ENCODE measurements at places on chromosomes 4 and X.

DNA sequence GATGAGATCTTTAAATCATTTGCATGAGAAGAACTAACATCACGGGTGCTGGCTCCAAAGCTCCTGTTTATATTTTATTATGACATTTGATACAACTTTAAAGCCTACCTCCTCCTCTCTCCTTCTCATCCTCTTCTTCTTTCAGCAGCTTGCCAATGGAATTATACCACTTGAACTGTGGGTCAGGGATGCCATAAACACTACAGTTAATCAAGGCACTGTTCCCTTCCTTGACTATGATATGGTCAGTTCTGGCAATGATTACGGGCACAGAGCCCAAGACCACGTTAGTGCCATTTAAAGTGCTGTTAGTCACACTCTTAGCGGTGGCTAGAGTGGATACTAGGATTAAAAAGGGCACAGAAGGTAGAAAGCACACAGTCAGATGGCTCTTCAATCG lies 20.7 kb downstream of the MFAP3L start:
- no peak for DNase-seq

DNA sequence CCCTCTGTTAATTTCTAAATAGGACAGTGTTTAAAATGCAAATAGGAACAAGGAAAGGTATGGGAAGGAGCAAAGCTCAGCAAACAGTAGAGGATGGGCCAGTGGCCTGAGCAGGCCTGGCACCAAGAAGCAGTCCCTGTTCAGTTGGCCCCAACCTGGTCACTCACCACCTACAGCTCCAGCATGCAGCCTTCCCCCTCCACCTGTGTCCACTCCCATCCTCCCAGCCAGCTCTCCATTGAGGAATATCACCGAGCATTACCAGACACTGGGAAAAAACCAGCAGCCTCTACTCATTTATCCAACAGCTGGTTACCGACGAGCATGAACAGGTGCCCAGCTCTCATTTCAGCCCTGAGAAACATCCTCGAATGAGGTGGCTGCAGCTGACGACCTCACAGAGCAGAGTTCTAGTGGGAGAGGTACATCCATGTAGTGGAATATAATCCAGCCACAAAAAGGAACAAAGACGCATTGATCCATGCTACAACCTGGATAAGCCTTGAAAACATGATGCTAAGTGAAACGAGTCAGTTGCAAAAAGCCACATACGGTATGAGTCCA lies 25.6 kb downstream of the CD99L2 start:
- DNase-seq = no peak

- DNase-seq = peak; percentile 45
These were observed 725 bp downstream of the FAM120C start for GRCh38 chrX:54182194-54182863.

DNA sequence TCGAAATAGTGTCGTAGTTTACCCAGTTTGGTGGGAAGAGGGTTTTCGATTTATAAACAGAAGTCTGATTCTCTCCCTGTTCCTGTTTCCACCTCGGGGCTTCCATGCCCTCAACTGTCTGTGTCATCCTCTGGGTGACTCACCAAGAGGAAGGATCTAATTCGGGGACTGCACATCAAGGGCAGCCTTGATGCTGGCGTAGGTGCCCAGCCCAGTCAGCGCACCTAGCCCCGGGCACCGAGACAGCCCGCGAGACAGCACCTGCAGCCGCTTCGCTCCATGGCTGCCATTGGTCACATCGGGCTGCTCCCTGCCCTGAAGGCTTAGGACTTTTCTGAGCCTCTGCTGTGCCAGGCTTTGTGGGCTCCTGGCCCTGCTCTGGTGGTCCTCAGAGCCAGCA lies 7.7 kb downstream of the ABCD1 start:
- no peak for DNase-seq

GRCh38 chrX:40120838-40121580 lies 23.3 kb upstream of the BCOR start:
- DNase-seq = no peak

- DNase-seq = no peak
These were observed 49.5 kb downstream of the STX18 start for GRCh38 chr4:4492161-4492847.

DNA sequence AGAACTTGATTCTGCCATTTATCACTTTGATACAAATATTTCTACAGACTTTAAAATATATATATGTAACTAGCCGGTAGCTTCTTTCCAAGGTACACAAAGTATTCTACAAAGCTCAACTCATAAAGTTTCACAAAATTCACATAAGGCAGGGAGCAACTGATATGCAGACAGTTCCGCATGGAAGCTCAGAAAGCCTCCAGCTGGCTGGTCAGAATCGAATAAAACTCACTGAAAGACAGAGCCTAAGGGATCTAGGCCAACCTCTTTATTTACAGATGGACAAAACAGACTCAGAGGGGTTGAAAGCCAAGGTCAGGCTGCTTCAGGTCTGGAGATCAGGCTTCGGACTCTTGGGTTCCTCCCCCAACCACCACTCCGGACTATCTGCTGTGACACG lies 130.2 kb downstream of the DCTD start:
- no peak for DNase-seq

GRCh38 chrX:112735147-112735546 lies 55.4 kb upstream of the LHFPL1 start:
- DNase-seq = no peak

- no peak for DNase-seq
These were observed 14.7 kb downstream of the CNOT6L start for GRCh38 chr4:77804471-77804870.

DNA sequence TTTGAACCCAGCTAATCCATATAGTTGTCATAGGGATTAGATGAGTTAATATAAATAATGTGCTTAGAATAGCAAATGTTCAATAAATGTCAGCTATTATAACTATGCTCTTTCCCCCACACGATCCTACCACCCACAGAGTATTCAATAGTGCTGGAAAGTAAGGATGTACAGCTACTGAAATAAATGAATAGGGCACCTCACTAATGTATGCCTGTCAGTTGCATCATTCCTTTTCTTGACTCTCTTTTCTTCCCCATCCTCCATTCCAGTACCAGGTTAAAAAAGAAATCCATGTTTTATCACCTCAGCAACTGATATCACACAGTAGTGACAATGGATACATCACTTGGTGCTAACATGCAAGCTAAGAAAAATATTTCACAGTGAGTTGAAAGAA lies 42.8 kb upstream of the GPM6B start:
- no peak for DNase-seq

DNA sequence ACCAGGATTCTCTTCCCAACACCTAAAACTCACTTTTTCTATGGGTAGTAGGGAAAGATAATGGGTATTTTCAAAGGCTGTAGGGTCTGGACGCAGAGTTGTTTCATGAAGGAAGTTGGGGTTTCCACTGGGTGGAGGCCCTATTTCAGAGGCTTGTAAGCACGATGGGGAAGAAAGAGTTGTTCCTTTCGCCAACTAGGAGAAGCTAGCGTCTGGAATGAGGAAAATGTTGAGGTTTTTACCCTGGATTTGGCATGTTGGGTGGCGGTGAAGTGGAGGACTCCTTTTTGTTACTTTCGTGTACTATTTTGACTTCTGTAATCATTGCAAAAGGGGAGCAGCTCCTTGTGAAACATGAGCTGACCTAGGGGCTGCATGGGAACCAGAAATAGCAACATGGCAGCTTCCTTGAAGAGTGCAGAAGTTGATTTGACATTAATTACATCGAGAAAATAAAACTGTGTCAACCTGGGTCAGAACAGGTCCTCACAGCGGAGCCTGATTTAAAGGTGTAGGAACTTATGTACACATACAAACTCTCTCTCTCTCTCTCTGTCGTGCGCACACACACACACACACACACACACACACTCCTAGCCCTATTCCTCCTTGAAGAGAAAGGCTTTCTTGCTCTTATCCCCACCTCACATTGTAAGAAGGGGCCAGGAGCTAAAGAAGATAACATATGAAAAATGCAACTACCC lies 19.1 kb downstream of the VSIG4 start:
- no peak for DNase-seq

DNA sequence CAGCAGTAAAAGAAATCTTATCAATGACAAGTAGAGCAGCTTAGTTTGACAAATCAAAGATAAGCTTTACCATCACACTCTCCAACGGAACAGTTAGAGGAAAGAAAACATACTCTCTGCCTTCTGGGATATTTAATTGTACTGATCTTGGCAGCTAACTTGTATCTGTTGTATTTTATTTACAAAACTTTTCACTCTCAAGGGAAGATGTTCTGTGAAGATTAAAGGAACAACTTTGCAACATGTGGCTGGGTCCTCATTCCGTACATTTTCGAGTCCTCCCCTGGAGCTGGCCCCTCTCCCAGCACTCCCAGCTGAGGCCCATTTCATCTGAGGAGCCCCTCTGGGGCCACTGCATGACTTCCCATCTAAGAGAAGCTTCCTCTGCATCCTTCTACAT lies 74.4 kb downstream of the RPS3A start:
- DNase-seq = no peak

- no peak for DNase-seq
These were observed at the start of gene TASL for GRCh38 chrX:30577362-30577991. TASL (minus strand) TSS chrX:30577766; CDS start chrX:30560355, 17,411 bp downstream.

DNA sequence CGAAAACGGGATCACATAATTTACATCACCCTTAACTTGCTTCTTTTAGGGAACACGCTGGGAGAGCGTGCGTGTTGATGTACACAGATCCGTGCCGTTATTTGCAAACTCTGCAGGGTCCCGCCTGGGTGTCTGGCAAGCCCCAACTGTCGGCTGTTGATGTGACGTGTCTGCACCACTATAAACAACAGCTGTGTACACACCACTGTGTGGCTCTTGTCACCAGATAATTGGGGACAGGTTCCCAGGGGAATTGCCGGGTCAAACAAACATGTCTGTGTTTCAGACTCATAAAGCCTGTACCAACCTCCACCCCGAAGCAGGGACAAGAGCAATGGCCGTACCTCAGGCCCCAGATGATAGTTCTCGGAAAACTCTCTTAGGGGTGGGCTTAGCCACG lies 105.0 kb upstream of the AFAP1 start:
- DNase-seq = no peak
